ENCODE measurements at places on chromosomes 6 and 20.

GRCh38 chr6:44761046-44761445, 373.5 kb downstream of the CDC5L start:
- DNase-seq = no peak

GRCh38 chr6:19450651-19451050, 386.5 kb upstream of the ID4 start:
- DNase-seq = no peak

- no peak for DNase-seq
Measured at GRCh38 chr6:158043008-158043407, 61.3 kb downstream of the SYNJ2 start.

DNA sequence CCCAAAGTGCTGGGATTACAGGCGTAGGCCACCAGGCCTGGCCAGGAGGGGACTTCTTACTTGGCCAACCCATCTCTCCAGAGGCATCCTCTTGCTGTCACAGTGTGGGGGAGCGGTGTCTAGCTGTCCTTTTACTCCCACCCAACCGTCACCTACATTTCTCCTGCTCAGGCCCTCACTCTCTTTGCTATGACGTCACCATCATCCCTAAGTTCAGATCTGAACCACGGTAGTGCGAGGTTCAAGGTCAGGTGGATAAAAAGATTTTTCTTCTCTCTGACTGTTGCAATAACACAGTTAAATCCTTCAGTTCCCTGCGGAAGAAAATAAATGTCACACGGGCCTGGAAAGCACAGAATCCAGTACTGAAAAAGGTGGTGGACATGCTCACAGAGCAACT, 7.3 kb upstream of the RAET1L start:
- DNase-seq = no peak

GRCh38 chr6:108671790-108672189, 111.1 kb downstream of the FOXO3 start:
- no peak for DNase-seq

Data from activated CD4-positive, alpha-beta T cell treated with anti-CD3 and anti-CD28 coated beads for 4 hours (primary cell).